Left cardiac atrium (tissue), 4 donors: ENCODE measurements at places on chromosomes 7 and 10. TPM values are rescaled to one million over a fixed set of nuclear protein-coding genes. Genes with fewer than 3 reads are reported as not detected.

SFTPA1 gene
- total RNA-seq = 0.26 TPM

AKR1C8 gene
- total RNA-seq = 0.68 TPM

ATG9B gene
- total RNA-seq = 0.32 TPM

UTF1 gene
- total RNA-seq = not detected

GPC2 gene
- total RNA-seq = 0.85 TPM

CALML5 gene
- not detected for total RNA-seq
